ENCODE measurements at places on chromosomes 4 and X.

GRCh38 chr4:42216664-42217063 is 64.2 kb upstream of the BEND4 start:
- DNase-seq, result no peak

GRCh38 chr4:174222266-174222872 is 61.1 kb downstream of the FBXO8 start:
- peak; percentile 30 for DNase-seq

DNA sequence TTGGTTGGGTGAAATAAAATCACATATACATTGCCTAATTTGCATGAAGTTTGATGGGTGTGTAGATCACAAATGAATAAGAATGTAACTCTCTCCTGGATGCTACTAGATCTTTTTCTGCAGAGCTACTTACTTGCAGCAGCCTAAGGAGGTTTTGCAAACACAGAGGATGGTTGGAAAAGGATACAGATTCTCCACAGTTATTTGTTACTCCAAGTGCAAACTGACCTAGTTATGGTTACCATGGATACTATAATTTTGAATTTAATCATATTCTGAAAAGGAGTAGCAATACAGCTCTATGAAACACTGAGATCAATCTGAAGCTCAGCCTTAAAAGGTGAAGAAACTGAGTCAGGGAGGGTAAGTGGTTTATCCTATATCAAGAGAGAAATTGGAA is 9.1 kb upstream of the ARHGEF38 start:
- DNase-seq, result no peak

- no peak for DNase-seq
Measured at GRCh38 chrX:56554870-56555269, 8.6 kb upstream of the UBQLN2 start.

DNA sequence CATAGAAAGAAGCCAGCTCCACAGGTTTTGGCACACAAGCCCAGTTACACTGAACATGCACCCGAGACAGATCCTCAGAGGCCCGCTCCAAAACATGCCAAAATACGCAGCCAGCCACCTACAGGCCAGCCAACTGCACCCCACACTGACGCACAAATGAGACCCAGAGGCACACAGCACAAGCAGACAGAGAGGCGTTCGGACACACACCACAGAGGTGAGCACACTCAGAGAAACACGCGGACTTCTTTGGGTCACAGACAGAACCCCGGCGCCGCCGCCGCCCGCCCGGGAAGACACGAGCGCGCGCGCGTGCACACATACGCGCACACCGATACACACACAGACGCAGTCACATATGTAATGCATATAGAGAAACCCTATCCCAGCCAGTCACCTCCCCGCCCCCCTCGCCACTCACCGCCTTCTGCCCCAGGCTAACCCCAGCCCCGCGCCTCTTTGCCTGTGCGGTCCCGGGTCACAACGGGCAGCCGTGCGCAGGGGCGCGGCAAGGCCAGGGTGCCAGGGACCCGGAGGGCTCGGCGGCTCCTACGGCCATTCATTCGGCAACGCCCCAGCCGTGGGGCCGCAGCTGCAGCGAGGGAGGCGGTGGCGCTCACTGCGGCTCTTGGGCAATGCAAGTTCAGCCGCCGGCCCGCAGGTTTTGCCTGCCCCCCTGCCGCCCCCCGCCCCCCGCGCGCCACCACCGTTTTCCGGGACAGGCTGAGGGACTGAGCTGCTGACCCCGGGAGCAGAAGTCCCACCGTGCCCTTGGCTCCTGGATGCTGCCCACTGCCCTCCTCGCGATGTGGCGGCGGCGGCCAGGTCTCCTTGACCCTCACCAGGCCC is 553 bp downstream of the SEPTIN6 start:
- DNase-seq, result peak; percentile 76

DNA sequence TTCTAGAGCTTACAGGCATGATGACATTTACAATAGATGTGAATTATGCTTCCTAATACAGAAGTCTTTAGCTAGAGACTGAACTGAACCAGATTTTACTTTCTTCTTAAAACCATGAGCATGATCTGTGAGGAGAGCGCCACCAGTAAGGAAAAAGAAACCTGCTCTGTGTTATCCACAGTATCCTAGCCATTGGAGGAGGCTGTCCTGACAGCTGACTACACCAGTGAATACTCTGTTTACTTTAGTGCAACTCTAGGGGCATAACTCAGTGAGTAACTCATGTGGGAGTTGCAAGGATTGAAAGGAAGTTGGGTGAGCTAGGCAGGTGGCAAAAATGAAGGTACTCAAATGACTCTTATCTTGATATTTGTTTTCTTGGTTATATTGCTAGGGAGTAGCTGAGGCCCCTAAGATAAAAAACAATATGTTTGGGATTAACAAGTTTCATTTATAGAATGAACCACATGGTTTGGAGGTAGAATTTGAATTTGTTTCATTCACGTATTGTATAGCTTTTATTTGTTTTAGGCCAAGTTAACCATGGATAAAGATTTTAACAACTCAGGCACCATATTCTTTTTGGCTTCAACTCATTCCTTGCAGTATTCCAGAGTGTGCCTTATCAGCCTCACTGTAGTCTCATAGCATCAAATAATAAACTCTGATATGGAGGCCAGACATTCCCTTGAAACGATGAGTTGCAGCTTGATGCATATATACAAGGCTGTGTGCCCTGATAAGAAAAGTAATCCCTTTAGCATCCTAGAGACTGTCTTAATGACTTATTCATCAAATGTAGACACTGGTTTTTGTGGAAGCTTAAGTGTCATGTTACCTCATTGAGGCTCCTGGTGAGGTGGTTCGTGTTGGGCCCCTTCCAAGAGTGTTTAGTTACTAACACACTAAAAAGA is 2.5 kb downstream of the BMP3 start:
- no peak for DNase-seq

DNA sequence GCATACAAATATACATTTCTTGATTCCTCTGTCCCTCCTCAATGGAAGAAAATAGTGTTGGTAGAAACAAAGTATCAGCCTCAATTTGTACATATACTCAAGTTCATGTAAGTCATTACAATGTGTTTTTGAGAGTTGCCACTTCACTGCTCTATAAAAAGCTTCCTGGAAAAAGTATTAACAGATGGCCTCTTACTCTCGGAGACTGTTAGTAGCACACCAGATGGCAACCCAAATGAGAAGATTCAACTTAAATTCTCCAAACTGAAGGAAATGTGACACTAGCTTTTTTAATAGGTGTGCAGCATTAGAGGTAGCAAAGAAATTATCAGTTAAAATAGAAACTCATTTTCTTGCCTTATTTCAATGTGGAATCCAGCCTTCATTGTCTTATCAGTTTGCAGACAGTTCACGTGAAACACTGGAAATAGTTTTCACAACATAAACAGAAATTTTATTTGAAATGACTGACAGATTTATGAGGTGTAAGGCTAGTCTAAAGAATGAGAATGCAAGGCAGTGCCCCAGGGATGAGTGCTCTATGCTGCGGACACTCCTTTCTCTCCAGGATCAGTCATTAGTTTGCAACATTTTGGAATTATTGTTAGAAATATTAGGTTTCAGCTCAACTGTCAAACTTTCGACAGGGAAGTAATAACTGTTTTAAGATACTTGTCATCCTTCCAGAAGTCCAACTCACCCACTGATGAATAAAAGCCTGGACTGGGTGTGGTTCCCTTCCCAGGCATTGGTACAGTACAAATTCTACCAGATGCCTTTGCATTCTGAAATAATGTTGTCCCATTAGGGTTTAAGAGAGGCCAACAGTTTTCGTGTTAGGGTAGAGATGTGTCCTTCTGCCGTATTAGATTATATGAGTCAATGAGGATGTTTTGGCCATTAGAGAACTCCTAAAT is 50.9 kb downstream of the IDS start:
- DNase-seq, result no peak

GRCh38 chr4:185192059-185192458 is 11.7 kb downstream of the CFAP97 start:
- no peak for DNase-seq

- DNase-seq, result peak; percentile 63
Measured at GRCh38 chr4:2535376-2536192, 863 bp upstream of the FAM193A start.

DNA sequence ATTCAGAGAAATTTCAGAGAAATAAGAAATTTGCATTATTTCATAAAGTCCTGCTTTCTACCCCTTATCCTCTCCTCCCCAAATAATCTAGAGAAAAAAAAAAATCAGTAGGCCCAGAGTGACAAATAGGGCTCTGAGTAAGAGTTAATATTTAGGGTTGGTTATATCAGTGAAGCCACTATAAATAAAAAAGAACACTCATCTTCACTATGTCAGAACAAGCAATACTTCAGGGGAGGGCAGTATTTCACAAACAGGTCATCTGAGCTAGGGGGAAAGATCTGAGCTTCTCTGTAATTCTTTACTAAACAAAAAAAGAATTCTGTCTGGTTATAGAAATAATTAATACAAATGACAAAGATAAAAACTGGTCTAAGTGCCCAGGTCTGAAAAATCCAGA is 39.4 kb downstream of the PDE5A start:
- DNase-seq, result no peak

GRCh38 chr4:73743281-73743680 is 2.9 kb downstream of the CXCL8 start:
- DNase-seq, result no peak

- no peak for DNase-seq
Measured at GRCh38 chr4:120691106-120691505, 231.4 kb downstream of the PRDM5 start.

DNA sequence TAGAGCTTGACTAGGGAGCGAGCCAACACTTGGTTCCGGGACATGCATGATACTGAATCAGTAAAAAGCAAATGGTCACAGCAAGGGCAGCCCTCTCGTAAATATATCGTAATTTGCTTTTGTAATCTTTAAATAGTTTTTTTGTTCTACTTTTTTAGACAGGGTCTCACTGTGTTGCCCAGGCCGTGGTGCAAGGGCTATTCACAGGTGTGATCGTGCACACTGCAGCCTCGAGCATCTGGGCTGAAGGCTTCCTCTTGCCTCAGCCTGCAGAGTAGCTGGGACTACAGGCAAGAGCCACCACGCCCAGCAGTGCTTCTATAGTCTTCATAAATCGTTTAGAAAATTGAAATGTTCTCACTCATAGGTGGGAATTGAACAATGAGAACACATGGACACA is 309.7 kb downstream of the TENM3 start:
- DNase-seq, result no peak

GRCh38 chr4:130110770-130111169 is 1014.8 kb downstream of the C4orf33 start:
- no peak for DNase-seq

DNA sequence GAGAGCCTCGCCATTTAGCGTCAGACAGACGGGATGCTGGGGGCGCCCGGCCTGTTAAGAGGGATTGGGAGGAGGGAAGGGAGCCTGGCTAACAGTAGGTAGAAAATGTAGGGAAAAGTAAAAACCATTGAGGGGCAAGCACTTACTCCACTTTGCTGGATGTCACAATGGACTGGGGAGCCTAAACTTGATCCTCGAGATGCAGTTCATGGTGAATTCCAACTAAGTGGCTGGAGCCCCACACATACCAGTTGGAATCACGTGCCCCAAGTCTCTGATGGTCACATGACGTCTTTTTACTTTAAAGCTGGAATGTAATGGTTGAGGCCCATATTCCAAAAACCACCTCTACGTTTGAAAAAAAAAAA is 1.5 kb downstream of the PLS3 start:
- no peak for DNase-seq

DNA sequence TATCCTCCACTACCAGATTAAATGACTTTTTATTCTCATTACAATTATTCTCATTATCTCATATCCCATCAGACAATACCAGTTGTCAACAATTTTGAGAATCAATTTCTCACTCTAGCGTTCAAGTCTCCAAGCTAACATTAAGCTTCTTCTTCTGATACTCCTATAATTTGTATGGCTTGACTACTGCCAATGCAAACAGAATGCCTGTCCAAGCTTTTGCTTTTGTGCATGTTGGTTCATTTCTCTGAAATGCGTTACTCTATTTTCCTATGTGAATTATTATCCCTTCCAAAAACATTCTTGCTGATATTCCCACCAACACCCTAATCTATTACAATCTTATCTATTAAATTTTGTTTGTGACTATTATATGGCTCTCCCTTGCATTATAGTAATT is 1602.3 kb downstream of the C4orf33 start:
- DNase-seq, result no peak

DNA sequence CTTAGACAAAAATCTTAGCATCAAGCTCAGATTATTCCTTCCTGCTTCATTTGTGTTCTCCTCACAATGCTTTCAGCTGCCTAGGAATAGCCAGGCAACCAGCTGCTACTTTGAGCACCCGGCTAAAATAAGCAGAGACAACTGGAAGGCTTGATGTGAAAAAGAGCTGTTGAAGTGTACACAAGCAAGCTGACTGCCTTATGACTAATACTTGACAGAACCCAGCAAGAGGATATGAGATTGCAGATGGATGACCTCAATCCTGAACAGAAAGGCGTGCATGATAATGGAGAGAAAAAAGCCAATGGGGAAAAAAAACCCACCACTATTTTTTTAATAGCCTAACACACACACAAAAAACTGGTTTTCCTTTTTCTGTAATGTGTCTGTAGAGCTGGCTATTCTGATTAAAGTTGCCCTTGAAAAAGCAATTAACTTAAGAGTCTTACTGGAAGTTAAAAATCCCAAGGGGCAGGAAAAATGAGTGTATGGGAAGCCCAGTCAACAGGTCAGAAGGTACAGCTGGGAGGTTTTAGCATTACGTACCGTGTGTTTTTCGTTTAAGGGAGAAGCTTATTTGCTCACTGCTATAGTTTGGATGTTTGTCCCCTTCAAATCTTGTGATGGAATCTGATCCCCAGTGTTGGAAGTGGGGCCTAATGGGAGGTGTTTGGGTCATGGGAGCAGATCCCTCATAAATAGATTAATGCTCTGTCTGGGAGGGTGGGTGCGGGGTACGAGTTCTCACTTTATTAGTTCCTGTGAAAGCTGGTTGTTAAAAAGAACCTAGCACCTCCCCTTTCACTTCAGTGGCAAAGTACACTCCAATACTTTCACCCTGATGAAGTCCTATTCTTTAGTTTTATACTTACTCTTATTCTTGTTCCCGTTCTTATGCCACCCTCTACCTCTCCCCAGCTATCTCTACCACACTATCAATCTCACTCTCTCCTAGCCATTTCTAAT is 37.1 kb upstream of the HERC6 start:
- no peak for DNase-seq

DNA sequence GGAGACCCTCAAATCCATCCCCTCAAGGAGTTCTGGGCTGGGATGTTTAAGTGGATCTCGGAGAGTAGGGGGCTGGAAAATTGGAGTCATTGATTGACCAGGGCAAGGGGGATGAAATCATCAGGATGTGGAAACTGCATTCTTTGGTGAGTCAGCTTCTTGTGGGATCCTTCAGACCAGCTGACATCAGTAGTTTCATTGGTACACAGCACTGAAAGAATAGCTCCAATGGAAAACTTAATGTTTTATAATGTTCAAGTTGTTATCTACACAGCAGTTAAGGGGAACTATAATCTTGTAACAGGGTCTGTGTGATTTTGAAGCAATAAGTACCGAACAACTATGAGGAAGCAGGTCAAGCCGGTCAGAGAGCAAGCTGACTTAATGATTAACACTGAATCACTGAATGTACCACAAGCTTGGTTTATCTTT is 506.1 kb downstream of the RPA4 start:
- no peak for DNase-seq

GRCh38 chrX:150119323-150119722 is 181.0 kb upstream of the EOLA2 start:
- DNase-seq, result no peak

GRCh38 chr4:102585329-102585728 is 84.2 kb downstream of the NFKB1 start:
- no peak for DNase-seq

All from naive thymus-derived CD8-positive, alpha-beta T cell (primary cell).